ENCODE measurements at places on chromosomes 6 and 20.

GRCh38 chr6:117928833-117929232 lies 21.8 kb downstream of the SLC35F1 start:
- DNase-seq, result no peak

- DNase-seq, result no peak
These were observed 90.1 kb upstream of the PREP start for GRCh38 chr6:105492706-105493673.

DNA sequence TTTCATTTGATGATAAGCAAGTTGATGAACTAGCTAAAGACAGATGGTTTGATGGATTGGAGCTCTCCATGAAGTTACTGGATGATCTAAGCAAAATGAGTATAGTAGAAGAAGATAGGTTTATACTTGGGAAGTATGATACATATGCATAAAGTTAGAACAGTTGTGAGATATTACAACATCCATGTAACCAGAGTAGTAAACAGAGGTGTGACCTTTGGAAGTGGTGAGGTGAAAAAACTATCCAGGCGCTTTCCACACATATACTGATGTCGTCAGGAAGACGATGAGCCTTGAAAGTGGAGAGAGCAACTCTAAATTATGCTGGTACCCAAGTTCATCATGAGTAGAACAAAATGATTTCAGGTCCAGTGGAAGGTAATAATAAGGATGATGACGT lies 271.0 kb downstream of the PTPRK start:
- DNase-seq, result no peak

- DNase-seq, result no peak
These were observed 17.8 kb upstream of the PPP1R3G start for GRCh38 chr6:5067305-5067704.

- peak; percentile 60 for DNase-seq
These were observed 17.0 kb downstream of the NFATC2 start for GRCh38 chr20:51525241-51526105.

Measured in Ammon's horn (tissue), 1 donor.